HFF-Myc (cell line): ENCODE measurements at places on chromosomes 1 and 21.

DNA sequence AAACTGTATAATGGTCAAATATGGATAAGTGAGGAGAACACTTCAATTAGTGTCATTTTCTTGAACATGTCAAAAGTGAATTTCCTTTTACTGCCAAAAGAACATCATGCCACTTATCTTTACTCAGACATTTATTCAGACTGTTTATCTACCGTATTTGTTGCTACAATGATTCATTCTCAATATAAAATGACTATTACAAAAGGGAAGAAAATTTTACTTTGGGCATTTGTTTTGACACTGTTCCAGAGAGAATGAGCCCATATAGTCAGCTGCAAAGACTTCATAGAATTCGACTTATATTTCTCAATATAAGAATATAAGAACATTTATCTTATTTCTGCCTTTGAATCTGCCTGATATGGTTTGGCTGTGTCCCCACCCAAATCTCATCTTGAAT, 1699.1 kb downstream of the BRINP3 start:
- DNase-seq: no peak

DNA sequence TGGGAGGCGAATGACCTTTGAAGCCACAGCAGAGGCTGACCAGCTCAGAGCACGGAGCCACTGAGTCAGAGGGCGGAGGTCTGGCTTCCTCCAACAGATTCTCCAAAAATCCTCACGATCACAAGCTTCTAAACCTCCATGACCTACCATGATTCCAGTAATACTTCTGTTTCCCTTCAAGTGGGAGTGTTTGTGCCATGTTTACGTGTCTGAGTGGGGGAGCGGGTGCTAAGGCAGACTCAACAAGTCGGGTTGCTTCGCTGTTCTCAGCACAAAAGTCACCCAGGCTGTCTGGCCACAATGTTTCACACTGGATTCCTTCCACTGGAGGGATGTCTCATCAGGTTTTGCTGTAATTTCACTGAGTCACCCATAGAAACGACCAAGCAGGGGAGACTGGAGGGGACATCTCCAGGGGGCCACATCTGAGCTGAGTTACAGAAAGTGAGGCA, 86.2 kb downstream of the SLC66A1 start:
- peak; percentile 63 for DNase-seq

- DNase-seq: no peak
Observed at GRCh38 chr1:12669529-12670068, 25.7 kb downstream of the AADACL4 start.

DNA sequence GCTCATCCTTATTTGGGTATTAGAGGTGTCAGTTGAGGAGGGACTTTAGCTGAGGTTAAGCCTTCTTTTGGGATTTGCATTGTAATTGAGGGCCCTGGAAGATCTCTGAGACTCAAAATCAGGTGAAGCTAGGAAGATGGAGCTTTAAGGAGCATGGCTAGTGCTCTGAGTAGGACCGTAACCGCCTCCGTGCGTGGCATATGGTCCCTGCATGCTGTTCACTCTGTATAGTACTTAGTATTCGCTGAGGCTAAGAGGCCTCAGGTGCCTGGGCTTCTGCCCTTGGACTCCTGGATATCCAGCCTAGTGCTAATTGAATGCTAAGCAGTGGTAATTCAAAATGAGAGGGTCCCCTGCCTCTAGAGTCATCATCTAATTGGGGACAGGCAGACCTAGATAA, 22.5 kb downstream of the NSUN4 start:
- DNase-seq: no peak

- DNase-seq: no peak
Observed at GRCh38 chr1:211478801-211479578, 13.0 kb downstream of the RD3 start.

DNA sequence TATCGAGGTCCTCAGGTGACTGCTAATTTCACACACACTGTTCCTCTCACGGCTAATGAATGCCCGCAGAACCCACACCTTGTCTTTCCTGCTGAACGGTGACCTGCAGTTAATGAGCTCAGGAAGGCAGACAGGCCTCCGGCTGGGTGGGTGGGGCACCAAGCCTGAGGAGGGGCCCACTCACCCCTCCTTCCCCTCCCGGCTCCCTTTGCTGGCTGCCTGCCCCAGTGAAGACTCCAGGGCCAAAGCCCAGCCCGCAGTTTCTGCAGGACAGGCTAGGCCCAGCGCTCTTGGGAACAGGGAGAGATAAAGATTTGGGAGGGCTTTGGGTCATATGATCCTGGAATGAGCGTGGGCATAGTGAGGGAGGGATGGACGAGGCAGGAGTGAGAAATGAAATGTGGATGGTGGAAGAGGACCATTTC, 26.4 kb downstream of the FOXO6 start:
- no peak for DNase-seq
